ENCODE measurements at places on chromosomes 5 and 9.

DNA sequence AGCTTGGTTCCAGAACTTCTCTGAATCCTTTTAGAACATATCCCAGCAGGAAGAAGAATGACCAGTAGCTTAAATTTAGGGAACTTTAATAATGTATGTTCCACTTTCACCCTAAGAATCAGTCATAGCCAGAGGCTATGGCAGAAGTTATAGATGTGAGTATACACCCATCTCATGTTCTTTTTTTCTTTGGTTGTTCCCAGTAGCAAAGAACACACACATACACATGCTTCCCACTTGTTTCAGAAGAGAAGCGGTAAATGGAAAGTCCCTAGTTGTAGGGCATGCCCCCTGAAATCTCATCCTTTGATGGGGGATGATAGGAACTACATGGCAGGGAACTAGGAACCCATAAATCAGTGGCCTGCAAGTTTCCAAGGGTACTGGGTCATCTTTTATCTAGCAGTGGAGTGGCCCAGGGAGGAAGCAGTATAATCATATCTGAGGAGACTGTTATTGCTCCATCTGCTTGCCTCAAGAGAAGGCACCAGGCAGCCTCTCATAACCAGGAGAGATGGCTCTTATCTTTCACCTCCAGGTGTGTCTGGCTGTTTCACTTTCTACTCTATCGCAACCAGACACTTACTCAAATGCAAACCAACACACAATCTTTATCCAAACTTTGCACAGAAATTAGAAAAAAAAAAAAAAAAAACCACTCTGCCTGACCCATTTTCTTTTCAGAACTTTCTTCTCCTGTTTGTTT lies 109.5 kb downstream of the SNCAIP start:
- DNase-seq: no peak

DNA sequence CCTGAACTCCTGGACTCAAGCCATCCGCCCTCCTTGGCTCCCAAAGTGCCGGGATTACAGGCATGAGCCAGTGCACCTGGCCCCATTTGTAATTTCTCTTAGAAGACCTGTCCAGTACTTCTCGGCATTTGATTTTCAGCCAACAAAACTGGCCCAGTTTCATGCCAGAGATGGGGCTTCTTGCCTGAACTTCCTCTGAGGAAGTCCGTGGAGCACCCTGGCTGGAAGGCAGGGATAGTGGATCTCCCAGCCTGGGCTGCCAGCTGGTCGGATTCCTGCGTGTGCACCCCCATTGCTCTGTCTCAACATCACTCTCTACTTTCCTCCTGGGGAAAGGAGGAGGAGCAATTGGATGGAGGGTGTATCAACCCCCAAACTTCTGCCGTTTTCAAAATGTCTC lies 39.0 kb downstream of the FAM78A start:
- DNase-seq: no peak

GRCh38 chr5:155455791-155456514 lies 442.4 kb downstream of the KIF4B start:
- no peak for DNase-seq

- no peak for DNase-seq
Measured at GRCh38 chr5:9350301-9350797, 195.5 kb downstream of the SEMA5A start.

DNA sequence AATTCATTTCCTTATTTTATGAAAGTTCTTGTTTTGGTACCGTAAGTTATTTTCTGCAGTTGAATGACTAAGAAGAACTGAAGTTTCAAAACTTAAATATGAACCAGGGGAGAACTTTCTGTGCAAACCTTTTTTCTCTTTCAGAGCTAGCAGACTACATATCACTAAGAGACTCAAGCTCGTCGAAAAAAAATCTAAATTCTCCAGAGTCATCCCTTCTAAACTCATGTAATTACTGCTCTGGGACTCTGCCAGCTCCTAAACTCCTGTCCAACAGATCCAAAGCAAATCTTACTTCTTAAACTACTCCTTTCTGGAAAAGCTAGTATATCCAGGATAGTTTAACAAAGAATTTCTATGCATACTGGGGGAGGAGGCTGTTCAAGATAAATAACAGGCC lies 87.0 kb upstream of the NR5A1 start:
- no peak for DNase-seq

- DNase-seq: no peak
Measured at GRCh38 chr5:171750311-171750788, 35.3 kb upstream of the SMIM23 start.

GRCh38 chr9:133944746-133945135 lies 47.4 kb downstream of the VAV2 start:
- no peak for DNase-seq

- no peak for DNase-seq
Measured at GRCh38 chr5:140391312-140391711, 10.3 kb upstream of the ANKHD1 start.
